T-cell (primary cell): ENCODE measurements at places on chromosomes 7 and 10.

DNA sequence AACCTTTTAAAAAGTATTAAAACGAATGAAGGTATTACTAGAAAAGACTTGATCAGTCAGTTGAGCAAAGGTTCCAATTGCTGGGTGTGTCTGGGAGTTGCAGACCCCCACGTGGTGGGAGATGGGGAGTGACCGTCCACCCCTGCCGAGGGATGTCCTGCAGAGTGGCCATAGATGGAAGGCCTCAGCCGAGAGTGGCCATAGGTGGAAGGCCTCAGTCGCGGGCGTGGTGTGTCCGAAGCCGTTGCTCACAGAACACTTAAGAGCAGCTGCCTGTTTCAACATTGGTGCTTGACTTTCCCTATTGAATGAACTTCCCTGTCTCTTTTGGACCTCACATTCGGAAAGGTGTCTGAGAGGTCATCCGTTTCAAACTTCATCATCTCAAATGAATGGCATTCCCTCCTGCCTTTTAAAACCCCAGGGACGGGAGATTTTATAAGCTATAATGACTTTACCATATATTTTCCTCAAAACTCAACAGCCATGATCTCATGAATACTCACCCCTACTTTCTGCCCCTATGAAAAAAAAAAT is 69.4 kb downstream of the CAMK1D start:
- DNase-seq, result no peak

DNA sequence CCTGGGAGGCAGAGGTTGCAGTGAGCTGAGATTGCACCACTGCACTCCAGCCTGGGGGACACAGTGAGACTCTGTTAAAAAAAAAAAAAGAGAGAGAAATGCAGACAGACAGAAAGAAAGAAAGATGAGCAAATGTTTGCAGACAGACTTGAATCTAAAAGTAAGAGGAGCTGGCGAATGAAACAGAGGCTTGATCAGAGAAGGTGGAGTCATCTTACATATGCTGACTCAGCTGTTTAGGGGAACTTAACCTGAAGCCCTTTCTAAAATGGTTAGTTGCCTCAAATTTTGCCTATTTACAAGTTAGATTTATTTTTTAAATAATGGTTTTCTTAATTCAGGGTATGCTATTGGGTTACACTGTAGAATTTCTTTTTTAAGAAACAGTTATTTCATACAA is 5.4 kb downstream of the FAM171A1 start:
- no peak for DNase-seq

GRCh38 chr10:95759233-95759826 is 3.4 kb downstream of the ENTPD1 start:
- no peak for DNase-seq

GRCh38 chr7:98869597-98870120 is at the start of gene TMEM130:
Gene TMEM130 (minus strand): TSS chr7:98870014. CDS start chr7:98869861, 153 bp downstream.
- no peak for DNase-seq

- no peak for DNase-seq
Observed at GRCh38 chr7:104444017-104444416, 115.6 kb downstream of the LHFPL3 start.

- no peak for DNase-seq
Observed at GRCh38 chr7:42123716-42124115, 113.3 kb downstream of the GLI3 start.

DNA sequence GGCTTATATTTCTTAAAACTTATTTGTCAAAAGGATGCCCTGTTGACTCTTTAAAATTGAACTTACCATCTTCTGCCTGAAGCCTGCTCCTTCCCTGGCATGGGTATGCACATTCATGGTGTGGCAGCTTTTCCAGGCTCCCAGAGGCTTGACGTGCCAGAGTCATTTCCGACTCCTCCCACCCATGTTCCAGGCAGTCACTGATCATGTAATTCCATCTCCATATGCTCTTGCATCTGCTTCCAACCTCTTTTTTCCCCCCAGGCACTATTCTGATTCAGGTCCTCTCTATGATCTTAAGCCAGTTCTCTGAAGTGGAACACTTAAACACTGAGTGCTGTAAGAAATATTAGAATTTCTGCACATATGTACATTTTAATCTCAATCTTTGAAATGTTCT is 82.2 kb downstream of the CFAP58 start:
- no peak for DNase-seq

DNA sequence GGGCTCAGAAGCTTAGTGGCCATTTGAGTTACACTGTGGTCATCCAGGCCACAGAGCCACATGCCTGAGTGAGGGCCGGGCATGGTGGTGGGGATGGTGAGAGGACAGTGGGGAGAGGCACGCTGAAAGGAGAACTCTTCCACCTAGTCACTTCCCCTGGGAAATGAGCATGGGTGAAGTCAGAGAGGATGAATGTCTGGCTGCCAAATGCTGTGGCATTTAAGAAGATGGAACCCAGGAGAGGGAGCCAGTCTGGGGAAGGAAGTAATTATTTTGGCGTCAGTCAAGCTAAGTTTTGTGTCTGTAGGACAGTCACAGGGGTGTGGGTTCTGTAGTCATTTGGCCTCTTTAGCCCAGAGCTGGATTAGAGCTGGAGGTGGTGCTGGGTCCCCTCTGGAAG is 86.0 kb upstream of the PODXL start:
- DNase-seq, result no peak

DNA sequence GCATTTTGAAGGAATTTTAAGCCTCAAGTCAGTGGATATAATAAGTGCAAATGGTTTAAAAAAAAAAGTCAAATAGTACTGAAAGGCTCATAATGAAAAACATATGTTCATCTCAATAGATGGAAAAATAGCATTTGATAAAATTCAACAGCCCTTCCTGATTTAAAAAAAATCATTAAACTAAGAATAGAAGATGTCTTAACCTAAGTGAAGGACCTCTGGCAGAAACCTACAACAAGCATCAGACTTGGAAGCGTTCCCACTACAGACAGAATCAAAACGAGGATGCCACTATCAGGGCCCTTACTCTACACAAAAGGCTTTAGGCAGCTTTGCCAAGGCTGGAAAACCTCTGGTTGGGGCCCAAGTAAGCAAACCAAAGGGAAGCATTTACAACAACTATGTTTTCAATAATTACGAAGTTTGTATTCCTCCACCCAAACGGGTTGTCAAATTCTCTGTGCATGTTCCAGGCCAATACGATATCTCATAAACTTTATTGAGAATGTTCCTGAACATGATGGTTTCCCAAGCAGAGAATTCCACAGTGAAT is 45.1 kb downstream of the CYTH3 start:
- no peak for DNase-seq

DNA sequence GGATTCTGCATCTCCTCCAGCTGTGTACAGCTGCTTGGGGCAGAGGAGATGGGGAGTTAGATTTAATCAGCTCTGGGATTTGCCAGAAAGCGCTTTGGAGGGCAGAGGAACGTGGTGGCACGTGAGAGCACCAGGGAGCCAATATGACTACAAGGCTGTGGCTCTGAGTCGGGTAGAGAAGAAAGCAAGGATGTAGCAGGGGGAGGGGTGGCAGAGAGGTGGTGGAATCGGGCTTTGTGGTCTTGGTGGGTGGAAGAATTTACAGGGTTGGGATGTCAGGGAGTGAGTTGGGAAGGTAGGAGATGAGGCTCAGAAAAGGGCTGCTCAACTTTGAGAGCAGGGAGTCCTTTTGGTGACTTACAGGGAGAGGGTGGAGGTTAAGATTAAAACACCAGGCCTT is 113.6 kb downstream of the CCNY start:
- no peak for DNase-seq

GRCh38 chr7:130990178-130990832 is 256.3 kb upstream of the KLF14 start:
- peak; percentile 46 for DNase-seq

DNA sequence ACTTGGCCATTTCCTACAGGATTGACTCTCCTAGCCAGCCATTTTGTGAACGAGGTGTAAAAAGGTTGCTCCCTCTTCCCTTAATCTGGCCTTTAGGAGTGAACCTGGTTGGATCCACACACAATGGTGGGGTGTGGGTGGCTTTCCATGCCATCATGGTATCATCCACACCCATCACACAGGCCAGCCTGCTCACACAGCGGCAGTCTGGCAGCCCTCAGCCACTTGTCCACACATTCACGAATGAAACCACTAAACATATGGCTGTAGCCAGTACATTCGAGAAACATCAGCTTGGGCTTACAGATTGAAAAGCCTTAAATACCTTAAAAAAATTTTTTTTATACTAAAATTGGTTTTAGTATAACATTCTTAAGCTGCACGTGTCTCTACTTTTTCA is 31.9 kb downstream of the NEUROD6 start:
- no peak for DNase-seq

DNA sequence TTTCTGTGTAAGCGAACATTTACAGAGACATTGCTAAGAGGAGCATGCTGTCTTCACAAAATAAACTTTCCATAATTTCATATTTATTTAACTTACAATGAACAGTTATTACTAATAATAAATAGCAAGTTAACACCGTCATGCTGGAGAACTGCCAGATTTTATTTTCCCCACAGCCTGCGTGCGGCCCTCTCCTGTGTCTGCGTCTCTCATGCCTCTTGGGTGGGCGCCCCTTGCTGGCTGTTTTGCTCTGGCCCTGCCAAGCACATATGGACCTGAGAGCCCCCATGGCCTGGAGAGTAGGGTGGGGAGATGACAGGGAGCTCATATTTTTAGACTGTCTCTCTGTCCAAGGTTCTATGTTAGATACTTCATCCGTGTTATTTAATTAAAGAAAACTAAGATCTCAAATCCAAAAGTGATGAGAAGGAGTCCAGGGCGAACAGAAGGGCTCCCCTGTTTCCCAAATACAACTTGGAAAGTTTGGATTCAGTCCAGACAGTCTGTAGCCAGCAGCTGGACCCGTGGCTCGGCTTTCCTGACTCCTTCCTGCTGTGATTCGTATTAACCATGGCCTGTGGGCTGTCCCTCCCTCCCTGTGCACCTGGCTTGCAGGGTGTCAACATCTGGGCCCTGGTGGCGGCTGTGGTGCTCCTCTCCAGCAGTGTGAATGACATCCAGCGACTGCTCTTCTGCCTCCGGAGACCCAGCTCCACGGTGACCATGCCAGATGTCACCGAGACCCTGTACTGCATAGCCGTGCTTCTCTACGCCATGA is 20.5 kb downstream of the FBH1 start:
- DNase-seq, result no peak

DNA sequence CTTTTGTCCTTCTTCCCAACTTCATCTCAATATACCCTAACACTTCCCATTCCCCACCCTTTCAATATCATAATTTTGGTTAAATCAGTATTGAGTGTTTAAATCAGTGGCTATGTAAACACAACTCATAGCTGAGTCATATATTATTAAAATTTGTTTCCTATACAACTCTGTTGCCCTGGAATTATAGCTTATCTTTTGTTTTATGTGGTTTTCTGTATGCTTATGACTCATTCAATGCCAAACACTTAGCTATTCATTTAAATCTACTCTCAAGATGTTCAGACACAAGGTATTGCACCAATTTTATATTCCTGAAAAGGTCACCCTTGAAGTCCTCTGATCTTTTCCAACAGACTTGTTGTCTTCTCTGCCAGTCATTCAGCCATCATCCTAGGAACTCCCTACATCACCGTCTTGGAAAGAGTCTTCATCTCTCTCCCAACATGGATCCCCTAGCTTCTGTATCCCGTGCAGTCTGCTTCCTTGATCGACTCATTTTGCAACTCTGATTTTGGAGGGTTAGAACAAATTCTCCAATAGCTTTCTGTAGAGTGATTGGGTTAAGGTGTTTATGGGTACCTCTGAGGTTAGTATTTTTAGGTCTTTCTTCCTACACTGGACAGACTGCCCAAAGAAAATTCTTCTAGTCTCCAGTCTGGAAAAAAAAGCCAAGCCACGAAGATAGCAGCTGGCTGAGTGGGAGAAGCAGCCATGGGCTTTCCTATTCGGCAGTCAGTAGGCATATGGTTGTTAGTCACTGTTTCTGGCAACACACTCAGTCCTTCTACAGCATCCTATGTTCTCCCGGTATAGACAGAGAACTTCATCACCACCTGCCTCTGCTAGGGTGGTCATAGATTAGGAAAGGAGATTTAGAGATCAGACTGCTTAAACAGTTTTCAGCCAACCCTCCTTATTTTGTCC is 102.1 kb downstream of the CRPPA start:
- no peak for DNase-seq

DNA sequence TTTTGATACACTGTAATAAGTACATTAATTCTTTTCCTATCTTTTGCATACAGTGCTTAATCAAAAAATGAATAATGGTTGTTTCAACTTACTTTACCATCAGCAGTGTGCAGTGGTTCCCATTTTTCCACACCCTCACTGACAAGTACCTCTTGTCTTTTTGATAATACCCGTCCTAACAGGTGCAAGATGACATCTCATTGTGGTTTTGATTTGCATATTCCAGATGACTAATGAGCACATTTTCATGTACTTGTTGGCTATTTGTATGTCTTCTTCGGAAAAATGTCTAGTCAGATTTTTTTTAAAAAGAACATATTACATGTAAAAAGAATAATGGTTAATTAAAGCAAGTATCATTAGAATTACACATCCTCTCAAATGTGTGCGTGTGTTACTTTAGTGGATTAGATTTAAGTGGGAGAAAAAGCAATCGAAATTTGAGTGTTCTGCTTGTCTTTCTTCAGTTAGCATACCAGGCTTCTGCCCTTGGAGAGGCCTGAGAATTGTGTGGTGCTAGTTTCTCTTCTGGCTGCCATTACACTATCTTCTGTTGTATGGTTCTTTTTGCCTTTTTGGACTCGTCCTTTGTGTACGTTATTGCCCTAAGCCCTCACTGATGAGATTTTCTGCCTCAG is 291.2 kb downstream of the AUTS2 start:
- no peak for DNase-seq

DNA sequence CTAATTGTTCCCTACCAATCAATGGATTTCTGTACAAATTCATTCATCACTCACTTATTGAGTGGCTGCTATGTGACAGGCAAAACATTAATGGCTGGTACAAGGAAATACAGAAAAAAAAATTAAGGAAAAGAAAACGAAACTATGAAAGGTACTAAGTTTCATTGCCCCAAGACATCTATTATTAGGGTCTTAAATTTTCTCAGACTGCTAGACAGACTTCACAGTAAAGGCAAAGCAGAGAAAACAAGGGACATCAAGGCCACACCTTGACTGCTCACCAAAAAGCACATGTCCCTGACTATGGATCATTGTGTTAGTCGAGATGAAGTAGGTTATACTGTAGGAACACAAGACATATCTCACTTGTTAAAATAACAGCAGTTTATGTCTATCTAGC is 36.5 kb downstream of the DGKI start:
- DNase-seq, result no peak

- DNase-seq, result no peak
Observed at GRCh38 chr10:51488766-51489408, 210.5 kb downstream of the CSTF2T start.
